ENCODE measurements at places on chromosomes 6 and 20.

DNA sequence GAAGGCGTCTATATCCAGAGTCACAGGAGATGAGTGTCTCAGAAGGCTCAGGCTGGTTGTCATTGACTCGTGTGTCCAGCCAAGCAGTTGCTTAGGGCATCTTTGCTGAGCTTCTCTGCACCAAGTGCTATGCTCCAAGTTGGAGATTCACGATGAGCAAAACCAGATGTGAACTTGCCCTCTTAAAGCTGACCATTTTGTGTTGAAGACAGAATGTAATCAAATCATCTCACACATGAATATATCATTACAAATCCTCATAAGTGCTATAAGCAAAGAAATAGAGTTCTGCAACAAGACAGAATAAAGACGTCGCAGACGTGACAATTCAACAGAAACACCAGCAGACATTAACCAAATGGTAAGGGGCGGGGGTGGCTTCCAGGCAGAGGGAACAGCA lies 103.9 kb downstream of the ALDH8A1 start:
- DNase-seq = no peak

- DNase-seq = no peak
Observed at GRCh38 chr6:35273822-35274559, 14.5 kb downstream of the ZNF76 start.

GRCh38 chr20:1323830-1324597 lies 4.9 kb downstream of the SDCBP2 start:
- DNase-seq = no peak

GRCh38 chr6:143877584-143878271 lies 13.5 kb downstream of the ZC2HC1B start:
- no peak for DNase-seq

DNA sequence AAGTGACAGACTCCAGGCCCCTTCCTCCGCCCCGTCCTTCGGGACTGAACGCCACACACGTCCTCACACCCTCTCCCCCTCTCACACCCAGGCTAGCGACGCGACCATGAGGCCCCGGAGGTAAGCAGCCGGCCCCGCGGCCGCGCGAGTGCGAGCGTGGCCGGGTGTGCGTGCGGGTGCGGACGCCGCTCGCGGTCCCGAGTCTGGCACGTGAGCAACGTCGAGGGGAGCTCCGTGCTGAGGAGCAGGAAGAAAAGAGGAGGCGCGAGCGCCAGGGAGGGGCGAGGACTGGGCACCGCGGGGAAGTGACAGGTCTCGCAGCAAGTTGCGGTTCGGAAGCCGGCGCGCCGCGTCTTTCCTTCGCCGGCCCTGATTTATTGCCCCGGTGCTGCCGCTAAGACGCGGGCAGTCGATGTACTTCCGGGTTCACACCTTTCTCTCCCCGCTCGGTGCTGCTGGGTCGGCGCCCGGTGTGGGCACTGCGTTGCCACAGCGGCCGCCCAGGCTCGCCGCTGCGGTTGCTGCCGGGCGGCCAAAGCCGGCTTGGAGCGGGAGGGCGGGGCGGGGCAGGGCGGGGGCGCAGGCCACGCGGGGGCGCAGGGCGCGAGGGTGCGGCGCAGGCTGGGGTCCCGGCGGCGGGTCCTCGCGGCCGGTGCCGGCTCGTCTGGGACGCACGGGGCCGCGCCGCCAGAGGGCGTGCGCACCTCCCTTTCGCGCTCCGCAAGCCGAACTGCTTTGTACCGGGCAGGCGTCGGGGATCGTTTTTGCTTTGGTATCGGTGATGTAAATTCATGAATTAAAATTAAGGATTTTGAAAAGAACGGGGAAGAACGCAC lies 15.8 kb upstream of the LIN28B start:
- peak; percentile 73 for DNase-seq

DNA sequence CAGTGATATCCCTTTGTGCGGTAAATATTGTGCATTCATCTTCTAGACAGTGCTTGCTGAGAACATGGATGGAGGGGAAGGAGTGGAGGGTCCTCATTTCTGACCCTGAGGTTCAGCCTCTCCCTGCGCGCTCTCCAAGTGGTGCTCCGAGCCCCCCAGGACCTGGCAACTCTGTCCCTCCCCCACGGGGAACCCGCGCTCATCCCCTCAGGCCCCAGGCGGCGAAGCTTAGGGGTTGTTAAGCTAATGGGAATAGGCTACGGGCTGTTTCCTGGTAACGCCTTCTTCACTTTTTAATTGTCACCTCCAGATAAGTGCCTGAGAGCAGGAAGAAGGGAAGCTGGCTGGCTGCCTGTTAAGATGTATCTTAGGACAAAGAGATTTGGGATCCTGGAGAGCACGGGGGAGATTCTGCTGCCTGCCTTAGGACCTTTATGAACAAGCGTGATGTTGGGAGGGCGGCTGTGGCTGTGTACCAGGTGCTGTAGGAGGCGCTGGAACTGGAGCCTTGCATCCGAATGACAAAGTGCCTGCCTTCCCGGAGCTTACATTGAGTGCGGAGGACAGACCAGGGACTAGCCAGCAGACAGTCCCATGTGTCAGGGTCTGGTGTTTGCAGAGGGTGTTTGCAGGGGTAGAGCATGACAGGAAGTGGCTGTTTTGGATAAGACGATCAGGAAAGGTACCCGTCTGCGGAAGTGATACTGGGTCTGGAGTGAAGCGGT lies 11.7 kb downstream of the TSHZ2 start:
- DNase-seq = no peak

DNA sequence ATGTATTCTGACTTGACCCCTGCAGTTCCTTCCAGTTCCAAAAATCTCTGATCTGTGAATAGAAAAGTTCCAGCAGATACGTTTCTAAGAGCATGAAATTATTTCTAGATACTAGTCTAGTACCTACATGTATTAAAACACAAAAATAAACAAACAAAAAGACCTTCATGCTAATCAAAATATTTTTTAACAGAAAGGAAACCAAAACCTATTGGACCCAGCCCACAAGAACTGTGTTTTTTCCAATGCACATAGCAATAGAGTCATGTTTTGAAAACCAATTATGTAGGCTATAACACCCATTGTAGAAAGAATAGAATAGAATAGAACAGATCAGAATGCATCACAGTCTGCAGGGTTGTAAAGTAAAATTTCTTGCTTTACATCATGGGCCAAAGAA lies 158.6 kb upstream of the TNFAIP3 start:
- no peak for DNase-seq

- no peak for DNase-seq
Observed at GRCh38 chr20:46660487-46660886, 9.2 kb upstream of the SLC13A3 start.

DNA sequence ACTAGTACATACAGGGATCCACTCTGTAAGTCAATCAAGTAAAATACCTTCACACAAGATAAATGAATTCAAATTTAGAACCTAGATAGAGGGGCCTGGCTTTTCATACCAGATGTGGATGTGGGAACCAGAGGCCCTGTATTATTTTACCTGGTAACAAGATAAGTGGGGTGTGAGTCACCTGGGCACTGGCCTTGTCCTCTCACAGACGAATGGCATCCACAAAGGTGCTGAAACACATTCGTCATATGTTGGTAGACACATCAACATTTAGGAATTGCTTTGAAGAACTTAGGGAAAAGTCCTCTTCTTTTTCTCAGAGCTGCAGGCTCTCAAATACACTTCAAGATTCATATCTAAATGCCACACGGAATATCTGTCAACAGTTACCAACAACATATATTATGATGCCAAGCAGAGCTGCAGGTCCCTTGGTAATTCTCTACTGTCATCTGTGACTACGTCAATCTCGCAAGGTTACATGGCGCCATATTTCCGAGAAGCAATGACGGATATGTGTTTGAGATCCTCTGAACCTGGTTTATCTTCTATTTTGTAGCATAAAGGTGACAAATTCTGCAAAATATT lies 618.6 kb downstream of the EPM2A start:
- no peak for DNase-seq

DNA sequence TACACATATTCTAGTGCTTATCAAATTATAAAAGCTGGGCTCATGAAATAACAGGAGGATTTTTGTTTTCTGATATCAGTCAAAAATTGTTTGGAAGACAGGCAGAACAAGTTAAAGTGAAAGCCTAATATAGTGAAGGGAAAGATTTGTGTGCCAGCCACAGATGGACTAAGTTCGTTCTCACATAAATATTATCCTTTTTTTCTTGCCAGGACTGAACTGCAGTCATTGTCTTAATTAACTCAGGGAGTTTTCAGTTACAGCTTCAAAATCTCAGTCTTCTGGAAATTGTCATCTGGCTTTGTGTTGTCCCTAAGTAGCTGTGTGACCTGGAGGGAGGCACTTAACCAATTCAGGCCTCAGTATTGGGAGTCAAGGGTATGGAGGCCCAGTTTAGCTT lies 40.7 kb downstream of the PLCB4 start:
- DNase-seq = no peak

DNA sequence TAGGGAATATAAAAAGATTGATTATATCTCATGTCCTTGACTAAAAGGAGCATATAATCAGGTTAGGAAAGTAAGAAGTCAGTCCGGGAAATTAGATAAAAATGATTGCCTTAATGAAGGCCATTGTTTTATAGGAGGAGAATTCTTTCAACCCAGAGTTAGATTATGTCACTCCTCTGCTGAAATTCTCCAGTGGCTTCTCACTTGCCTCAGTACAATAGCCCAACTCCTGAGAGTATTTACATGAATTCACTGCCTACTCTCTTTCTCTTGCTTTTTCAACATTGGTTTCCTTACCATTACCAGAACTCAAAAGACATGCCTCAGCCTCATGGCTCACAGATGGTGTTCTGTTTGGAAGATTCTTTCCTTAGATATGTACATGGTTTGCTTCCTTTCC lies 114.9 kb downstream of the EPHA7 start:
- DNase-seq = no peak

GRCh38 chr6:155341130-155341828 lies 27.0 kb upstream of the TFB1M start:
- no peak for DNase-seq

DNA sequence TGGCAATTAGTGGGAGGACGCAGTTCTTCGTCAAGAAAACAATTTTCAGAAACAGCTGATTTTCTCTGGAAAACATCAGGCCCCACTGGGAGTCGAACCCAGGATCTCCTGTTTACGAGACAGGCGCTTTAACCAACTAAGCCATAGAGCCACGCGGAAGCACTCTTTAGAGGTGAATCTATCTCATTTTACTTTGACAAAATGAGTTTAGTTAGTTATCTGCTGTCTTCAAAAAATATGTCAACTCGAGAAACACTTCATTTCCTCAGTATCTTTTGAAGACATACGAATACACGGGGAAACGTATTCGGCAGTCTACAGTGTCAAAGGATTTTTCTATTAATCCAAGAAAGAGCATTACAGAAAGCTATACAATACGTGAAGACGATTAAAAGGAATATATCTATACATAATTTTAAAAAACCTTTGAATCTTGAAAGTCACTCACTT lies 26.7 kb downstream of the GPX6 start:
- DNase-seq = peak; percentile 86

DNA sequence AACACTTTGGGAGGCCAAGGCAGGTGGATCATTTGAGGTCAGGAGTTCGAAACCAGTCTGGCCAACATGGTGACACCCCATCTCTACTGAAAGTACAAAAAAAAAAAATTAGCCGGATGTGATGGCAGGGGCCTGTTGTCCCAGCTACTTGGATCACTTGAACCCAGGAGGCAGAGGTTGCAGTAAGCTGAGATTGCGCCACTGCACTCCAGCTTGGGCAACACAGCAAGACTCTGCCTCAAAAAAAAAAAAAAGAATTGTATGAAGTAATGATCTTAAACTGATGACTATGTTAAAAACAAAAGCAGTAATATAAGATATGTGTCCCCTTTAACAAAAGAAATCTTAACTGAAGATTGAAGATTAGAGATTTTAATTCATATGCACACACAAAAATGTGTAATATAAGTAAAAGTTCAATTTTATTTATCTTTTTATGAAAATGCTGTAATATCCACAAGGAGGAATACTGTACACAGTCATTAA lies 29.0 kb upstream of the RUNX2 start:
- DNase-seq = no peak

DNA sequence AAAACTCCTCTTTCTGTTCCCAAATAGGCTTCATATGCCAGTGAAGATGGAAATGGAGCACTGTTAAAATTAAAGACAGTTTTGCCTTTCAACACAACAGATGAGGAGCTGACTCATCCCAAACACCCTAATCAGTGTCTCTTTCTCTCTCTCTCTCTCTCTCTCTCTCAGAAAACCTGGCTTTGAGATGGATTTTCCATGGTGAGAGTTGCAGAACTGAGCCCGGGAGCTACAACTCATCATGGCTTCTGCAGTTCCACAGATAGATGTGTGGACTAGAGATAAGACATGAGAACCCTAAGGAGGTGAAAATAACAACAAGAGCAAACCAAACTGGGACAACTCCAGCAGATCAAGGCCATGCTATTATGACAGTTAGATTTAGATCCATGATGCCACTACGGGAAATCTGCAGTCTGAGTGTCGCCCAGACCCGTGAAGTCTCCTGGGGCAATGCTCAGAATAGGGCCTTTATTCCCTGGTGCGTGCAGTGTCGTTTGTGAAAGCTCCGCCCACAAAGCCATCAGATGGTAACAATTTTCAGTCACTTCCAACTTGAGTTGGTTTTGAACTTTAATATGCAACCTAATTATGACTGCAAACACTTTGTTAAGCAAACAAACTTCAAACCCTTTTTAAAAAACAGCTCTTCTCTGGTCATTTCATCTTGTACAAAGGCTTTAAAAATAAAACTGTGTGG lies 338.2 kb upstream of the PREP start:
- no peak for DNase-seq

DNA sequence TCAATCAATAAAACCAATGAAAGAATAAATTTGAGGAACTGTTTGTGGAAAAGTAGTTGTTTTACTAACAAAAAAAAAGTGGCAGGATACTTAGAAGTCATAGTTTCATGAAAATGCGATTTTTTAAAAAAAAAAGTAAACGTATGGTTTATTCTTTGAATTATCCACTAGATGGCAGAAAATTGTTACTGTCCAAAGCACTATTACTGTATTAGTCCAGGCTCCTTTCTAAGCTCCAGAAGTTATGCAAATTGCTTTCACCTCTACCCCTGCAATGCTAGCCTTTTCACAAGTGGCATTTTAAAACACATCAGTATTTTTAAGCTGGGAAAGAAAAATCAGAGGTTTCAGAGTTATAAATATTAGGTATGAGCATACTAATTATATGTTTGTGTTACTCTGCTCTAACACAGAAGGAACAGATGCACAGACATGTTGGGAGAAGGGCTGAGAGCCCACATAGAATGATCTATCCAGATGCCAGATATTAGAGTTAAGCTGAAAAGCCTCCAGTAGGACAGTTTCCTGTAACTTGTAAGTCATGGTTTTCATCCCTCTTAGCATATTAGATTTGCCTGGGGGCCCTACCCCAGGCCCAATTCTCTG lies 63.9 kb downstream of the FHL5 start:
- DNase-seq = peak; percentile 65

- no peak for DNase-seq
Observed at GRCh38 chr20:42678895-42679294, 510.8 kb downstream of the PTPRT start.

DNA sequence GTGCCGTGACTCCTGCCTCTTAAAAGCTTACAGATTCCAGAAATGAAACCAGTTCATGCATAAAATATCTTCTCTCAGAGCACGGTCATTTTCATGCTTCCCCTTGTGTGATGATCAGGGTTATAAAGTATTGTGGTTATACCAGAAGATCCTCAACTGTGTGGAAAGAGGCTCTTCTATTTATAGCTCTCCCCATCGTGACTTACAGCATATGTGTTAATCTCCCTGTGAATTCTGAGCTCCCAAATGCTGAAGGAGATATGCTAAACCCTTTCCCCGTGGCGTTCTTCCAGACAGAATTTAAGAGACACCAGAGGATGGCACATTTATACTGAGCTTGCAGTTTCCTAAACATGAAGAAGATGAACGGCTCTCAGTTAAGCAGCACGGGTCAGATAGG lies 158.8 kb downstream of the CDH26 start:
- peak; percentile 74 for DNase-seq
